ENCODE measurements at places on chromosomes 7 and 10.

- no peak for DNase-seq
These were observed 22.8 kb upstream of the ARID5B start for GRCh38 chr10:61878740-61879068.

- DNase-seq = no peak
These were observed 185.6 kb upstream of the PRSS58 start for GRCh38 chr7:142443216-142444010.

DNA sequence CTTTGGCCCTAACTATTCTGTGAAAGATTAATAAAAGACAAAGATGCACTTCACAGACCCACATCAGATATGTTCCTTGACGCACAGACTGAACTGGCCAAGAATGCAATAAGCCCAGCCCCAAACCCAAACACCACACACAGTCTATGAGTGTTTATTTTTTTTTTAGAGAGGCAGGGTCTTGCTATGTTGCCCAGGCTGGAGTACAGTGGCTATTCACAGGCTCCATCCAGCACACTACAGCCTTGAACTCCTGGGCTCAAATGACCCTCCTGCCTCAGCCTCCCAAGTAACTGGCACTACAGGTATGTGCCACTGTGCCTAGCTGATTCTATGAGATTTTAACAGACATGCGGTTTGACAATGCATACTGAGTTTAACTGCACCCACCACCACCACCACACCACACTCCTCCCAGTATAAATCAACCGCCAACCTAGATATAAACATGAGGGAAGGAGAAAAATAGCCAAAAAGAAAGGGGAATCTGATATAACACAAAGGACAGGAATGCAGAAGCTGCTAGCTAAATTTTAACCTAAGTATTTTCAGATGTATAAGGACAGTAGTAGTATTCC lies 35.1 kb upstream of the SLC26A3 start:
- no peak for DNase-seq

DNA sequence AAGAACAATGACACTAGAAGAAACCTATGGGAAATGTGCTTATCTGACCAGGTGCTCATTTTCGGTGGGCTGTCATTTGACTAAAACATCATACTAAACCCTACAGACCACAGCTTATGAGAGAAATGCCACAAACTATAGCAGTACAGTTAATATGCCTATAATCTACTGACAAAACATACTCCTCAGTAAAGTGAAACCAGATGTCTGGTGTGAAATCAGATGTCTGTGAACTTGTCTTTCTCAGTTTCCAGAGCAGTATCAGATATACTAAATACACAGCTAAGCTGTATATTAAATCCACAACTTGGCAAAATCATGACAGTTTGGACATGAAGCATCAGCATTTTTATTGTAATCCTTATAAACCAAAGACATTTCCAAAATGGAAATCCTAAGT lies 3.3 kb downstream of the IMMP2L start:
- no peak for DNase-seq

- no peak for DNase-seq
These were observed 142.8 kb downstream of the BTAF1 start for GRCh38 chr10:92066386-92066785.

GRCh38 chr10:70704211-70704610 lies 31.9 kb downstream of the ADAMTS14 start:
- no peak for DNase-seq

DNA sequence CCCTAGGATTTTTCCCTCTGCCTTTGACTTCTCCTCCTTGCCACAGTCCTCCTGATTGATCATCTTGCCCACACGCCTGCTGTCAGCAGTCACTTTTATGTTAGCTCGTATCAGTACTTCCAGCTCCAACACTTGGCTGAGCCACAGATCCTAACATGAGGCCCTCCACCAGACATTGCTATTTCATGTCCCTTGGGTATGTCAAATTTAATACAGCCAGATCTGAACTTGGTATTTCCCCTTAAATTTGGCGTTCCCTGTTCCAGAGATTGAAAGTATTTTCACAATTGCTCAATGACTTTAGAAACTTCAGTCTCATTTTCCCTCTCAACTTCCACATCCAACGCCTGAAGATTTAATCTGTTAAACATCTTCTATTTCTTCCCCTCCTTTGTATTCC lies 140.4 kb downstream of the RNLS start:
- no peak for DNase-seq

DNA sequence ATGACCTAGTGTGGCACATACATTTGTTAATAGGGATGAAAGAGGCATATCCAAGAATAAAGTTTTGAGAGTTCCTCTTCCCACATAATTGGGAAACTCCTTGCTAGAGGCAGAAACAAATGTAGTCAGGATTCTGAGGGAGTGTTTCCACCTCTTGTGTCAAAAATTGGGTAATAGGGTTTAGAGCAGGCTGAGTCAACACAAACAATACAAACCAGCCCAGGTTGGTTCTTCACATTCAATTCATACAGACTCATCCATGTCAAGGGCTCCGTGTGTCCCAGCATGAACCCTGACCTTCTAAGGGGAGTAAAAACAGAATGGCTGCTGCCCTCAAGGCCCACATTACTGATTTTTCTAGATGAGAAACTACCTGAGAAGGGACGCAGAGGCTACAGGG lies 75.3 kb downstream of the GLI3 start:
- DNase-seq = no peak

DNA sequence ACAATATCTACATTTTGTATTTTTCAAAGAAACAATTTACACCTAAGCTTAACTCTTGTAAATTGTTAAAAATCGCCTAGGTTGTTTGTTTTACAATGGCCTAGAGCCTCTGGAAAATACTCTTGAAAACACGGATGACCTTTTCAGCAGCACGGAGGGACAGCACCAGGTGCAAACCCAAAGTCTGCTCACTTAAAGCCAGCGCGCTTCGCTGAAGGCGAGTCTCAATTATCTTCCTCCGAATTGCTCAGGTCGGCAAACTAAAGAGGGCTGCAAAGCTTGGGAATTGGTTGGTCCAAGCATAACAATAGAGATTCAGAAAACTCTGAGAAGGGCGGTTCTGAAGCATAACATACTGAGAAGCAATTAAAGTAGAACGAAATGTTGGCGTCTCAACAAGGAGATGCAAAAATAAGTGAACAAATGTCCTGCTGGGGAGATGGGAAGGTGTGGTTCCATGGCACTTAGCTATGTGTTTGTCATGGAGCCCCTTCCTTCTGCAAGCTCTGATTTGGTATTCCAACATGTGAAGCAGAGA lies 139.9 kb upstream of the PITRM1 start:
- no peak for DNase-seq

DNA sequence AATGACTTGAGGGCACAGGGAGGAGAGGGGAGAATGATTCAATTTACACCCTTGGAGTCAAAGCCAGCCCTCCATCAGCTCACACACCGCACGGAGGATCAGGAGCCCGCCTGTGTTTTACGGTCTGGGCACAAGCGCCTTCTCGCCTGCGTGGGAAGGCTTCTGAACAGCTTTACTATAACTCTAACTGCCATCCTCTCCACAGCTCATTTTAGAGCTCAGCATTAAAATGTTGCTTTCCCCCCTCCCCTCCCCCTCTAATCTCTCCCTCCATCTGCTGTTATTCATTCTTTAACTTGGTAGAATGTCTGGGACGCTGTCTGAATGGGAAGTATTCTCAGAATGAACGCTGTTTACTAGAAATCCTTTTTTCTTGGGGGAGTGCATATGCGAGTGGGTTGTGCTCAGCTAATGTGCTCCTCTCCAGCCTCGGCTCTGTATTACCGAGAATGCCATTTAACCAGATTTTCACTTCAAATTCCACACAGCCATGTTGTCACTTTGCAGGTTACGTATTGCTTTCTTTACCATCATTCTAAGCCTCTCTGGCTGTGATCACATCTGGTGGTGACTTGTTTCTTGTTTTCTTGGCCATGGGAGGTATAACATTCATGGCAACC lies 140.1 kb downstream of the GFRA1 start:
- DNase-seq = no peak

GRCh38 chr7:152336754-152337368 lies 98.9 kb downstream of the KMT2C start:
- no peak for DNase-seq

GRCh38 chr7:148464947-148465346 lies 125.6 kb upstream of the C7orf33 start:
- no peak for DNase-seq

DNA sequence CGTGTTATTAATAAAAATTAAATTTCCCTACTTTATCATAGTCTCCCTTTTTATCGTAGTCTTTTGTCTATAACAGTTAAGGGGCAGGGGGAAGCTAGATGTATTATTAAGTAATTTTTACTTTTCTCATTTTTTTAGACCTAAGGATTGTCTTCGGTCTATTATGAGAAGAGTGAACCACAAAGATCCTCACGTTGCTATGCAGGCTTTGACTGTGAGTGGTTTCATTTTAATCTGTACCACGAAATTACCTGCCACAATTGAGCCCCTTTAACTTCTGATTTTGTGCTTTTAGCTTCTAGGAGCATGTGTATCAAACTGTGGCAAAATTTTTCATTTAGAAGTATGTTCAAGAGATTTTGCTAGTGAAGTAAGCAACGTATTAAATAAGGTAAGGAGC lies 40.6 kb downstream of the STAM start:
- no peak for DNase-seq

- DNase-seq = no peak
These were observed 289.5 kb upstream of the MKLN1 start for GRCh38 chr7:131038153-131038552.

DNA sequence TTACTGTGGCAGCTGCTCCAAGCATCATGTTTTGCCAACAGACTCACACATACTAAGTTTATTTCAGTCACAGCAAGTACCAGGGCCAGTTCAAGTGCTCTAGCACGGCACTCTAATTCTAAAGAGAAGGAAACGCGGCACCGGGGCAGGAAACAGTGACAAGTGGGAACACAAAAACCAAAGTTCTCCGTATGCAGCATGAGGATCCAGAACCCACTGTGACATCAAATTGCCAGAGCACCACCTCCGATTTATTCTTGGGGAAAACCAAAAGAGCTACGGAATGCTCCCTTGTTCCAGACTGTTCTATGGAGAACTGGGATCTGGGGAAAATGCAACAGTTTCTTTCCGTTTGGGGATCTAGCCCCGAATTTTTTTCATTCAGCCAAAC lies 448 bp upstream of the PTER start:
- DNase-seq = no peak

- DNase-seq = no peak
These were observed 5.4 kb downstream of the COBL start for GRCh38 chr7:51311166-51311565.

DNA sequence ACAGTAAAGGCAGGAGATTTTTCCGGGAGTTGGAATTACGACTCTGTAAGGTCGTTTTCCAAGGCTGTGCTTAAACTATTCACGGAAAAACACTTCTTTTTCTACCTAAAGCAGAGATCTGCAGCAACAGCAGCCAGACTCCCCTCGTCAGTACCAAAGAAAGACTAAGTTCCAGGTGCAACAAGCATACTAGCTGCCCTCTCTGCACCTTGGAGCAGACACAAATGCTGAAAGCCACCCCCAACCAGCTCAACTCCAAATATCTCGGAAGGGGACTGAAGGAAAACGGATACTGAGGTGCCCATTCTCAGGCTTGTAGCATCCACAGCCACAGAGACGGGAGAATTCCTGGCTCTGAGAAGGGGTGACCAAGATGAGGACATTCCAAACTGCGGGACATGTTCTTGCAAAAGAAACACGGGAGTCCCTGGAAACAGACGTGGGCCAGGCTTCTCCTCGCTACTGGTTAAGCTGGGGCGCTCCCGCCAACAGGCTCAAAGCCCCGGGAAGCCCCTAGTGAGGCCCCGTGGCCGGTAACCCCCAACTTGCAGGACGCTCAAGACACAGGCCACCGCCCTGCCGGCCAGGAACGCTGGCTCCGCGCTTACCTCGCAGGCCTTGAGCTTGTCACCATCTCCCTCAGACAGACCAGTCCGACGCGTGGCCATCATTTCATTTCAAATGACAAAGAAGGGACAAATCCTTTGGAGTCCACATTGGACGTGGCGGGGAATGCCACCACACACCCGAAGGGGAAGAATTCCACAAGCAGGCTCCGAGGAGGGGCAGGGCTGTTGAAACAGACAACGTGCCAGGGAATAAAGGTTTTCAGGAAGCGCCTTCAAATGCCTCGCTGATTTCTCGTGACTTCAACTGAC lies 2.2 kb downstream of the ARHGAP21 start:
- DNase-seq = no peak

DNA sequence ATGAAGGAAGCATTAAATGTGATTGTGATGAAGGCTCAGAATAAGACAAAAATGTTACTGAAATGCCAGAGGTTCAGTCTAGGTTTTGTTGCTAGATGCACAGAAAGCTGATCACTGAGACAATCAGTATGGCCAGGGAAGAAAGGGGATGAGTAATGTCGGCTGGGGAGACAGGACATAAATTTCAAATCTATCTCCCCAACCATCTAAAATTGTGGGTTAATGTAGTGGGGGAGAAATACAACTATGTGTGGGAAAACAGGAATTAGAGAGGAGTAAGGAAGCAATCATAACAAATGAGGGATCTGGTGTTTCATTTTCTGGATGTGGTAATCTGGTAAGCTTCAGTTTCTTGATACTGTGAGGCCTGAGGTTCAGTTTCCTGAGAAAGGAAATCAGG lies 1111.0 kb downstream of the XPNPEP1 start:
- no peak for DNase-seq

GRCh38 chr10:110687400-110687799 lies 43.3 kb downstream of the RBM20 start:
- DNase-seq = no peak

DNA sequence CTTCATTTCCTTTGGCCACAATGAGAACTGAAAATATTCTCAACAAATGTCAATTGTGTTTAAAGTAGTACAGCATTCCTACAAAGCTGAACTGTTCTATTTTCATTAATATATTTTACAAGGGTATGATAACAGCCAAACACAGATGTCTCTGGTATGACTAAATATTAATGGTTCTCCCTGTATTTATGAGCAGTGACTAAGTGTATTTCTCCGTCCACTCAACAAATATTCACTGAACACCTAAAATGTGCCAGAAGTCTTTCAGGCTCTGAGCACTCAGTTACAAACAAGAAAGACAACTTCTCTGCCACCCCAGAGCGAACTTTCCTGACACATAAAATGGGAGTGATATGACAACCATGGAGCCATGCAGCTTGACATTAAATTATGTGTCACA lies 135.6 kb downstream of the VPS41 start:
- DNase-seq = no peak

- DNase-seq = no peak
These were observed 239.0 kb upstream of the ANKRD30A start for GRCh38 chr10:36886303-36886891.

- DNase-seq = no peak
These were observed 16.4 kb downstream of the ITPRIP start for GRCh38 chr10:104321725-104322415.

GRCh38 chr10:129308953-129309564 lies 158.0 kb upstream of the MGMT start:
- no peak for DNase-seq

DNA sequence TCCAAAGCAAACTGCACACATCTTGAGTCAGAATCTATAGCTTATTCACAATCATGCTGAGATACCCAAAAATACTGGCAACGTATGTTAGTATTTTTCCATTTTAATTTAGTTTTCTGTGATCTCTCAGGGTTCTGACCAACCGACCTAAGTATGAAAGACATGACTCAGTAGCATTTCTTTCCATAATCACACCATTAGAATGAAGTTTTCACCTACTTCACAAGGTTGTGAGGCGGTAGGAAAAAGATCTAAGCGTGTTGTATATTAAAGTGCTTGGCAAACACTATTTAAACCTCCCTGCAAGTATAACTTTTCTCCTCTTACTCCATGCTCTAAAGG lies 49.1 kb downstream of the PLCE1 start:
- DNase-seq = no peak
